ENCODE measurements at places on chromosomes 4 and X.

GRCh38 chr4:17112292-17112659 lies 213.8 kb upstream of the LDB2 start:
- DNase-seq, result peak; percentile 91

- DNase-seq, result peak; percentile 78
Observed at GRCh38 chr4:174764105-174764729, 64.8 kb downstream of the GLRA3 start.

DNA sequence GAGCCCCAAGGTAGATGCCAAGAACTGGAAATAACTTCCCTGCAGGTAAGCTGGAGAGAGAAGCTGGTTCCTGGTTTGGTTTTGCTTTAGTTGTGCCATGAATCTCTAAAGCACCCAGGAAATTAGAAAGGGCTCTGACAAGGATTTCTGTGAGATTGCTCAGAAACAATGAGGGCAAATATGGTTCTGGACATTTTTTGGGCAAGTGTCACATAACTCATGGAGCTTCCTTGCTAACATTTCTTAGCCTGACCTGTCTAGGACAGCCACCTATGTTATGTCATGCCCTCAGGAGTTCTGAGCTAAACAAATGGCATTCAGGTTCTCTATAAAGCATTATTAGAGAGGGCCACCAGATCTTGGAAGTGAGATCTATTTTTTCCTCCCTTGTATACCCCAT lies 131.8 kb downstream of the GUCY2F start:
- DNase-seq, result no peak

DNA sequence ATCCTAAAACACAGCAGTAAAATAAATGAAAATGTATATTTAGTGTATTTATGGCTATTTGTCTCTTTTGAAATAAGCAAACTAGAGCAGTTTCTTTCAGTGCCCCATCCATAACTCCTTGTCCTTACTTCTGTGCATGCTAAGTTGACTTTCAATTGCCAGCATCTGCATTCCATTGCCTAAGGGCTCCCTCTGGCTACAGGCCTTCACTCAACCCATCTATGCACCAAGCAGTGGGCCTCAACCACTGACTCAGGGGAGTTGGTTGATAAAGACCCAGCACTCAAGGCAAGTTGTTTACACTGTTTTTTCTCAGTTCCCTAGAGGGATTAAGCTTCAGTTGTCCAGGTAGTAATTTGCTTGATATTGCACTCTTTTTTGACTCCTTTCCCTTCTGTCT lies 265.7 kb downstream of the IQCM start:
- DNase-seq, result peak; percentile 67

DNA sequence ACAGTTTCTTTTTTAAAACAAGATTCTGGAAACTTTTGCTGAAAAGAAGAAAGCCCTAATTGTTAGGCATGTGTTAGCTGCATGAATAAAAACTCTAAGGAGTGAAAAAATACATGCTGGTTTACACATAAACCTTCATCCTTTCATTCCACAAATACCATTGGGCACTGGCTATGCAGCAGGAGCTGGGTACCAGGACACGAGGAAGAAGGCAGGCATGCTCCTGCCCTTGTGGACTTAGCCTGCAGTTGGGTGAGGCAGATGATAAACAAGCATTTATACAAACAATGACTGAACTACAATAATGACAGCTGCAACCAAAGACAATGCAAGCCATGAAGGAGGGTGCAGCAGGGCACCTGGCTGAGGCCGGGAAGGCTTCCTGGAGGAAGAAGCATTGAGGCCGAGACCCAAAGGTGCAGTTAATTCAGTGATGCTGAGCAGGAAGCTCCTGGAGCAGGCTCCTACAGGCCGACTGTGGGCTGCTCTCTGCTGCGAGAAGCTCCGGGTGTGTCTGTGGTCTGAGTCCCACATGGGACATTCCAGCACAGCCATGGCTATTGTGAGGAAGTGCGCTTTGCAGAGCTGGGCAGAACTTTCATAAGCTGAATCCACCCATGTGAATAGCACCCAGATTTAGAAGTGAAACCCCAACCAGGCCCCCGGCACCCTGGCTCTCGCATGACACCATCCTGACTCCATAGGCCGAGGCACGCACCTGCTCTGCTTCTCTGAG lies 44.0 kb upstream of the MXD4 start:
- no peak for DNase-seq

GRCh38 chr4:174549721-174550120 lies 27.4 kb upstream of the HPGD start:
- no peak for DNase-seq

DNA sequence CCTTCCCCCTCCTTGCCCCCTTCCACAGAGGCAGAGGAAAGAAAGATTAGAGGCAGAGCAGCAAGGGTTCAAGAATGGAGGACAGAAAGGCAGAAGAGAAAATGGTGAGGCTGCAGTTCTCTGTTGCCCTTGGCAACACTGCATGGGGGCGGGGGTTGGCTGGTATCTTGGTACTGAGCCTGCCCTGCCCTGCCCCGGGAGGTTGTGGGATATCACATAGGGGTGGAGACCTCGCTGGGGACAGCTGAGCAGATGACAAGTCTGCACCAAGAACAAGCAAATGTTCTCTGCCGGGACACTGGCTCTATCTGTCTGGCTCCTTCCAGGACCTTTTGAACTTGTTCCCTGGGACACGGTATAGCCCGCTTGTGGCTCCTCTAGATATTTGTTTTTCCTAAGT lies 39.8 kb downstream of the NHS start:
- peak; percentile 27 for DNase-seq

- DNase-seq, result peak; percentile 71
Observed at GRCh38 chrX:136162827-136163570, 15.7 kb downstream of the FHL1 start.

GRCh38 chr4:172489861-172490260 lies 676.7 kb downstream of the GALNTL6 start:
- no peak for DNase-seq

GRCh38 chrX:53262918-53263394 lies 18.4 kb downstream of the IQSEC2 start:
- DNase-seq, result no peak

GRCh38 chr4:107747748-107748486 lies 27.9 kb upstream of the PAPSS1 start:
- DNase-seq, result no peak

GRCh38 chr4:120466429-120466828 lies 399.8 kb upstream of the MAD2L1 start:
- peak; percentile 93 for DNase-seq

GRCh38 chrX:9135901-9136510 lies 102.1 kb upstream of the FAM9B start:
- DNase-seq, result no peak

DNA sequence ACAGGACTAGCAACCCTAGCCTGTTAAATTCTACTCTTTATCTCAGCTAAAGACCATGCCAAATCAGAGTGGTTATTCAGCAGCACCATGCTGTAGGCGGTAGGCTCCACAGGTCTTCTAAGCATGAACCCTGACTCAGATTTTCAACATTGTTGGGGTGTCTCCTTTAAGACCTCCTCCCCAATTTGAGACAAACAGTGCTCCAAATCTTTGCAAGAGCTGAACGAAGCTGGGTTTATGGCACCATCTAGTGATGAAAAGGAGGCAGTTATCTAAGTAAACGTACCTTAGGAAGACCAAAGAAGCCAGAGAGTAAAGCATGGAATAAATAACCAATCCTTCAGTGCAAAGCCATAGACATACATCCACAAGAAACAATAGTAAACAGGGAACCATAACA lies 334.5 kb upstream of the SLC7A11 start:
- DNase-seq, result peak; percentile 81

- no peak for DNase-seq
Observed at GRCh38 chrX:20432048-20432447, 165.3 kb upstream of the RPS6KA3 start.

DNA sequence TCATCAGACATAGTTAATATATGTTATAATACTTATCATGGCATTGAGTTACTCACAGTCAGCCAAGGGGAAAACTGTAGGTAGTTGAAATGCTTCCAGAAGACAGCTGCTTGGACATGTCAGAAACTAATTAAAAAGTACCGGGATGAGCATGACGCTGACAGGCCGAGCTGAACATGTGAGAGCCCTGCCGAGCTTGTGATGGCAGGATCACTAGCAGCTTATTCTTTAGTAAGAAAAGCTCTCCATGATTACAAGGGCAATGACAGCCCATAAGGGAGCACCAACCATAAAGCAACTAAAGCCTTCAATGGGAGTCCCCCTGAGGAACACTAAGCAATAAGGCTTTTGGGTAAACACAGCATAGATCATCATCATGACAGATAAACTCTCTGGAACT lies 435.6 kb downstream of the TLL1 start:
- DNase-seq, result no peak

DNA sequence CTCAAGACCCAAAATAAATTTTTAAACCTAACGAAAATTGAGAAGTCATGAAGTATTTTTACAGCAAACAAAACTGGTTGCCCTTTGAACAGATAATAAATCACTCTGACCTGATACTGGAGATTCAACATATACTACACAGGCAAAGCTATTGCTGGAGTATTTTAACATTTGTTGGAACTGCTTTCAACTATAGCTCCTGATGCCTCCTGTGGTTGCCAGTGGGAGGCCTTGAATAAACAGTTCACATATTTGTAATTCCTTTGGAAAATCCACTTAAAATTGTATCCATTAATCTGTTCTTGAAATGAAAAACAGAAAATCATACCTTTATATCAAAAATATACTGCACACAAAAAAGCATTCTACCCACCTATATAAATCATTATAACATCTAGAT lies 605.1 kb downstream of the KCTD8 start:
- DNase-seq, result peak; percentile 36

DNA sequence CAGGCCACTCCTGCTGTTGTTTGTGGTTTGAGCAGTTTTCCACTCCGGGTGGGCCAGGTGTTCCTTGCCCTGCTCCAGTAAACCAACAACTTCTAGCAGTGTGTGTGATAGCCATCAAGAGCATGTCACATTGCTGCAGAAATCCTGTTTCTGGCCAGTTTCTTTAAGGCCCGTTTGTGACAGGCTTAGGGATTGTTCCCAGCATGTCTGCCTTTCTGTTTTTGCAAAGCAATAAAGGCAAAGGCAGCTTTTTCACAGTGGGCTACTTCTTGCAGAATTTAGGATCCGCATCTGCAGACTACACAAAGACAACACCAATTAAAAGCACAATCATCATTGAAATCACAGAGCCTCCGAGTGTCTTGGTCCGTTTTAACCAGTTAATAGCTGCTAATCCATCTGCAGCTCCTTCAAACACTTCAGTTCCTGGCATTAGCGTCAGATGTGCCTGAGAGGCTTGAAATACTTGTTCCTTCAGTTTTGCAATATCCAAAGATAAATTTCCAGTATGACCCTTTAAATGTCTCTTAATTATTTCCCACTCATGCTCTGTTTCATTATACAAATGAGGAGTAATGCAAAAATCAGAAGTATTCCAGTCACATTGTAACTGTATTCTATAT lies 65.1 kb downstream of the ADAM29 start:
- no peak for DNase-seq

- DNase-seq, result no peak
Observed at GRCh38 chr4:118950929-118951570, 62.4 kb downstream of the SYNPO2 start.

DNA sequence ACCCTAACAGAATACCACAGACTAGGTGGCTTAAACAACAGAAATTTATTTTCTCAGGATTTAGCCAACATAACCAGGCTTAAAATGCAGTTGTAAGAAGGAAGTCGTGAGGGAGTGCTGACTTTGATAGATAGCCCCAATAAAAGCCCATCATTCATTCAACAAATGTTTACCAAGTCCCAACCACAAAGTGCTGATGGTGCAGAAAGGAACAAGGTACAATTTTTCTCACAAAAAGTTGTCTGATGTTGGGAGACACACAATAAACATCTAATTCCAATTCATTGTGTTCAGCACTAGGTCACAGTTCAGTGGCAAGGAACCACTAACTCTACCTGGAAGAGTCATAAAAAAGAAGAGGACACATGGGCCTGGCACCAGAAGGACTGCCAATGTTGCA lies 42.2 kb downstream of the AKAP4 start:
- DNase-seq, result no peak

GRCh38 chrX:12412561-12412960 lies 274.3 kb downstream of the FRMPD4 start:
- no peak for DNase-seq

DNA sequence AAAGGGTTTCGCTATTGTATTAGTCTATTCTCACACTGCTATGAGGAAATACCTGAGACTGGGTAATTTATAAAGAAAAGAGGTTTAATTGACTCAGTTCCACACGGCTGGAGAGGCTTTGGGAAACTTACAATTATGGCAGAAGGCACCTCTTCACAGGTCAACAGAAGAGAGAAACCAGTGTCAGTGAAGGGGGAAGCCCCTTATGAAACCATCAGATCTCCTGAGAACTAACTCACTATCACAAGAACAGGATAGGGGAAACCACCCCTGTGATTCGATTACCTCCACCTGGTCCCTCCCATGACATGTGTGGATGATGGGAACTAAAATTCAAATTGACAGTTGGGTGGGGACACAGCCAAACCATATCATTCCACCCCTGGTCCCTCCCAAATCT lies 589.5 kb downstream of the CENPC start:
- no peak for DNase-seq

DNA sequence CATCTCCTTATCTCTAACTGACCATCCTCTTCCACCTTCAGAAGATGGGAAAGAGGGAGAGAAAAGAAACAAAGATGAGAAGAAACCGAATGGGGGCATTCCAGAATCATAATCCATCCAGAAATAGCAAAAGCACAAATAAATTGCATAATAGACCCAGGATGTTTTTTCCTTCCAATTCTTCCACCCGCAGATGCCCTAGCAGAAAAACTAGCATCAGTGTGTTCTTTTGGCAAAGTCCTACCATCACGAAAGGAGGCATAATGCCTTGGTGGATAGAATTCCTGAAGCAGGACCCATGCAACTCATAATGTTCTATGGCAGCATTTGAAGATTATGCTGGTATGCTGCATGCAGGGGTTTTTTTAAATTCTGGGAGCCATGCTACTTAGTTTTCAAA lies 279.2 kb downstream of the PPP3CA start:
- no peak for DNase-seq

DNA sequence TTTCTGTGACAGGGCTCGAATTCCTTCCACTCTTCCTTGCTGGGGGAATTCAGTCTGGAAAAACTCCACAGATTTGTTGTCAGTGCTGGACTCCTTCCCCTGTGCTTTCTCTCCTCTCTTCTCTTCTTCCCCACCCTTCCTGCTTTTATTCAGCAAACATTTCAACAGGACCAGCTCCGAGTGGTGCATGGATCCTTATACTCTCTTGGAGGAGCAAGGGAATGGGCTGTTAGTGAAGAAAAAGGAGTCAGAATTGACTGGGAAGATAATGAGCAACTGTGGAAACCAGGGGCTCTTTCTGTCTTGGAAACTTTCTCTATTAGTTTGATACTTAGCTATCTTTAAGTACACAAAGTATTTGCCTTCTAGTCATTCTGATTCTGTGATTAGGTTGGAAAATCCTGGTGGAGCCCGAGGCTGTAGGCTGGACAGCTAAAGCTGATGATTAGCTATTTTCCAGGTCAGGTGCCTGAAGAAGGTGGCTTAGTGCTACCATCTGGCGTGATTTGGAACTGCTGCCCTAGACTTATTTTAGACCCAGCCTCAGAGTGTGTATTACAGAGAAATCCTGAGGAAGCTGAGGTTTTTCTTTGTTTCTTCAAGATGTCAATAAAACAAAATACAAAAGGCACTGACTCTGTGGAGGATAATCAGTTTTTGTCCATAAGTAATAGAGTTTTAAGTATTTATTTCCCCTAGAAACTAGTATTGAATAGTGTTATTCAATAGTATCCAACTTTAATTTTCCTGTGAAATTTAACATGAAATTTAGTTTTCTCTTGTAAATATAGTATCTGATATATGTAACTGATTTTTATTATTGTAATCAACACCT lies 38.4 kb downstream of the NAP1L5 start:
- peak; percentile 81 for DNase-seq

- peak; percentile 91 for DNase-seq
Observed at GRCh38 chrX:107205770-107206696, at the start of the genes DNAAF6 and NUP62CL. DNAAF6 (plus strand) TSS chrX:107206611; CDS start chrX:107212876, 6,265 bp downstream. NUP62CL (minus strand) TSS chrX:107206433; CDS start chrX:107175146, 31,287 bp downstream.

Measured in GM23338 (cell line).